ENCODE measurements at places on chromosomes 2 and 18. TPM values are rescaled to one million over a fixed set of nuclear protein-coding genes. Genes with fewer than 3 reads are reported as not detected.

GRCh38 chr2:233338812-233339368 lies 15.4 kb upstream of the DGKD start:
- H3K27ac ChIP-seq, result no peak overlapping the region
- H3K4me1 ChIP-seq, result no peaks in the 10 kb centered on the region
- DNase-seq, result no peak
- peaks cover 29% of the 10 kb centered on the region for H3K27me3 ChIP-seq

Gene KLHL30
- under 0.01 TPM for total RNA-seq

Gene SNORC
- 0.28 TPM for total RNA-seq

DNA sequence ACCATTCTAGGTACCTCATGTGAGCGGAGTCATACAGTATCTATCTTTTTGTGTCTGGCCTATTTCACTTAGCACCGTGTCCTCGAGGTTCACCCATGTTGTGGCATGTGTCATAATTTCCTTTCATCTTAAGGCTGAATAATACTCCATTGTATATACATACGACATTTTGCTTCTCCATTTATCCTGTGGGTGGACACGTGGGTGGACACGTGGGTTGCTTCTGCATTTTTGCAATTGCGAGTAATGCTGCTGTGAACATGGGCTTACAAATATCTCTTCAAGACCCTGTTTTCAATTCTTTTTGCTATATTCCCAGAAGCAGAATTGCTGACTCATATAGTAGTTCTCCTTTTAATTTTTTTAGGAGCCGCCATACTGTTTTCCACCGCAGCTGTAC lies 243.6 kb upstream of the EPAS1 start:
- H3K4me3 ChIP-seq, result no peak overlapping the region
- H3K36me3 ChIP-seq, result peaks cover 2% of the 10 kb centered on the region
- no peak for DNase-seq

Gene RESP18
- not detected for total RNA-seq

GRCh38 chr2:69471793-69472192 lies 34.6 kb upstream of the NFU1 start:
- H3K27ac ChIP-seq, result no peak overlapping the region
- no peak overlapping the region for H3K4me3 ChIP-seq
- no peaks in the 10 kb centered on the region for H3K4me1 ChIP-seq
- no peaks in the 10 kb centered on the region for H3K27me3 ChIP-seq
- H3K36me3 ChIP-seq, result peaks cover 6% of the 10 kb centered on the region
- DNase-seq, result no peak

Gene NEUROD1
- not detected for total RNA-seq

Data from IMR-90 (cell line).